ENCODE measurements at places on chromosomes 5 and 9.

- no peak for DNase-seq
These were observed 158.6 kb downstream of the GLIS3 start for GRCh38 chr9:4141296-4141695.

- no peak for DNase-seq
These were observed 113.9 kb downstream of the ARRDC3 start for GRCh38 chr5:91269198-91269597.

GRCh38 chr9:127218818-127219217, 45.8 kb upstream of the GARNL3 start:
- no peak for DNase-seq

DNA sequence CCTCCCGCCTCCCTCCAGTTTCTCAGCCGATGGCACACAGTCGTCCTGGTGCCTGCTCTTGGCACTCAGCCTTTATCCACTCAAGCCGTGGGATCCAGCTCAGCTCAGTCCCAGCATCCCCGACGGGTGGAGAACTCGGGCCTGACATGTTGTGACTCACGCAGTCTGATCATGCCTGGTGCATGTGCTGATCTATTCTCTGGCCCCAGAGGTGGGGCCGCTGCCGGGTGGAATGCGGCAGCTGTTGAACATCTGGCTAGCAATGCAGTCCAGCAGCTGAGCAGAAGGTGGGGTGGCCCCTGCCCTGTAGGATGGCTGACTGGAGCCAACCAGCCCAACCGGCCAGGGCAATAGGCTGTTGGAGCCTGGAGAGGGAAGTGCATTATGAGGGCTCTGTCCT, 1.7 kb upstream of the AIF1L start:
- DNase-seq: no peak

- no peak for DNase-seq
These were observed 40.3 kb downstream of the HSDL2 start for GRCh38 chr9:112420208-112420607.

- no peak for DNase-seq
These were observed 8.4 kb upstream of the HAND1 start for GRCh38 chr5:154486427-154486866.

GRCh38 chr9:114470581-114470980, 34.7 kb downstream of the WHRN start:
- no peak for DNase-seq

GRCh38 chr5:14102666-14103065, 40.5 kb upstream of the TRIO start:
- DNase-seq: no peak

DNA sequence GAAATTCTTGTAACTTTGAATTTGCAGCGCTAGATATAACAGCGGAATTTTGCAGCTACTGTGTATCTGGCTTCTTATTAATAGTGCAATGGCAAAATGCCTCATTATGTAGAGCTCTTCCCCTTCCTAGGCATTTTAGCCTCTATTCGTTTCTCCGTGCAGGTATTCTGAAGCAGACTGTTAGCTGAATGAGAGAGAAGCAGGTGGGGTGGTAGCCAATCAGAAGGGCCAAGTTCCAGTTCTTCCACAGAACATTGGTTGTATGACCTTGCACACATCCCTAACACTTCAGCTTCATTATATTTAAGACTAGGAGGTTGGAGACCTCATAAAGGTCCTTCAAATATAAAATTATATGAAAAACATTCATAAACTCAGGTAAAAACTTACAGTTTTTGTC, 1.2 kb upstream of the VPS13A start:
- DNase-seq: no peak

GRCh38 chr9:125479846-125480615, 218.4 kb downstream of the GAPVD1 start:
- no peak for DNase-seq

- no peak for DNase-seq
These were observed 22.0 kb downstream of the RAPGEF1 start for GRCh38 chr9:131717719-131718460.

DNA sequence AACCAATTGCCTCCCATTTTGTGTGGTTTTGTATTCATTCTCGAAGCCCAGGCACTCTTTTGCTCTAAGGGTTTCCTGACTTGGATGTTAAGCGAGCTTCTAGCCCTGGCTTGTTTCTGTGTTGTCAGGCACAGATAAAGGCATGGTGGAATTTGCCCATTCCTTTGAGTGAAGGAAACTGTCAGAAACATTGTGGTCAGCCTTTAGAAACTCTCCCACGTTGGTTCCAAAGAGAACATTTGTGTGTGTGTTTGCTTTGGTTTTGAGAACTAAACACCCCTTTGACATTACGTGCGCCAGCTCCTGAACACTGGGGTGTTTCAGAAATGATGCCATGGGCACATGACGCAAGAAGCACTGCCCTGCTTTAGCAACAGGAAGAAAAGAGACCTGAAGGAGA, 320.9 kb downstream of the NTRK2 start:
- DNase-seq: no peak

GRCh38 chr5:5103245-5103644, 36.9 kb upstream of the ADAMTS16 start:
- DNase-seq: no peak

DNA sequence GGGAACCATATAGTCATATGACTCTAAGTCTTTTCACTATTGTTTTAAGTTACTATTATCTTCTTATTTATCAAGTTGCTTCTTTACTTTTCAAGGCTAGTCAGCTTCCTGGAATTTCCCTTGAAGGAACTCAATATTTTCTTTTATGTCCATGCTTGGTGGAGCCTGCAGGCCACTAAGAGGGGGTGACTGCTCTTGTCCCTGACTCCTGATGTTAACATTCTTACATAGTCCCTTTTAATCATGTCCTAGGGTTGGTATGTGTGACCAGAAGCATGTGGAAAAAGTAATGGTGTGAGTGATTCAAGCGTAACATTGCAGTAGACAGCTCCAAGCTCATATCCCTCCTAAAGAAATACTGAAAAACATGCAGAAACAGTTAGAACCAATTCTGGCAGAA, 1536.2 kb upstream of the CDH9 start:
- no peak for DNase-seq

DNA sequence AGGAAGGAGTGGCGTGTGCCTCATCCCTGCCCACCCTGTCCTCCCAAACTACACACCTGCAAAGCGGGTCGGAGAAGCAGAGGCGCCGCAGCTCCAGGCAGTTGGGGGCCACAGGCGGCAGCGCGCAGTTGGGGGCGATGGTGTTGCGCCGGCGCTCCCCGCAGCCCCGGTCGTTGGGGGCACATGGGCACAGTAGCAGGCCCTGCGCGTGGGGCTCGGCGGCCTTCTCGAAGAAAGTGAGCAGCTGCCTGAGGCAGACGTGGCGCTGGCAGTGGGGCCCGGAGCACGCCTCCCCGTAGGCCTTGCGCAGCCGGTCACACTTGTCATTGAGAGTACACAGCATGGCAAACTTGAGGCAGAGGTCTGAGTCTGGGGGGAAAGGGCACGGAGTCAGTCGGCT, 16.8 kb downstream of the GFRA3 start:
- DNase-seq: no peak

DNA sequence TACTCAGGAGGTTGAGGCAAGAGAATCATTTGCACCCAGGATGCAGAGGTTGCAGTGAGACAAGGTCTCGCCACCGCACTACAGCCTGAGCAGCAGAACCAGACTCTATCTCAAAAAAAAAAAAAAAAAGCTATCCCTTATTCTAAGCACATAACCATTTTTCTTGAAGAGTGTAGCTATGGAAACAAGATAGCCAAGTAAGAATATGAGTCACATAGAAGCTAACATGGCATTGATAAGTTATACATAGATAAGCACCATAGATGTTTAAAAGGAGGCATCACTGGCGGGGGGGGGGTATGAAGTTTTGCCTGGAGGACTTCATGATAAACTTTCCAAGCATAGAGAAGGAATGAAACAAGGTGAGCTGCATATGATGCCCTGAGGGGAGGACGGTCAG, 26.0 kb downstream of the CHSY3 start:
- no peak for DNase-seq

- no peak for DNase-seq
These were observed 150.7 kb downstream of the CMYA5 start for GRCh38 chr5:79840084-79840990.
